ENCODE measurements at places on chromosomes 3 and 15. TPM values are rescaled to one million over a fixed set of nuclear protein-coding genes. Genes with fewer than 3 reads are reported as not detected.

Gene OXTR
- 4.9 TPM for polyA plus RNA-seq

Gene PARP14
- 23.2 TPM for polyA plus RNA-seq

Gene ZNF662
- polyA plus RNA-seq = 11.1 TPM

Gene KLHL40
- polyA plus RNA-seq = not detected

Gene FRMD5
- polyA plus RNA-seq = 0.17 TPM

Gene RBM15B
- 16.1 TPM for polyA plus RNA-seq

Gene SLC22A13
- polyA plus RNA-seq = not detected

GRCh38 chr3:131009698-131010097, 16.9 kb downstream of the ASTE1 start:
- H3K27me3 ChIP-seq = no peaks in the 10 kb centered on the region
- H3K4me3 ChIP-seq = no peak overlapping the region
- no peak for DNase-seq
- no peaks in the 10 kb centered on the region for H3K36me3 ChIP-seq

DNA sequence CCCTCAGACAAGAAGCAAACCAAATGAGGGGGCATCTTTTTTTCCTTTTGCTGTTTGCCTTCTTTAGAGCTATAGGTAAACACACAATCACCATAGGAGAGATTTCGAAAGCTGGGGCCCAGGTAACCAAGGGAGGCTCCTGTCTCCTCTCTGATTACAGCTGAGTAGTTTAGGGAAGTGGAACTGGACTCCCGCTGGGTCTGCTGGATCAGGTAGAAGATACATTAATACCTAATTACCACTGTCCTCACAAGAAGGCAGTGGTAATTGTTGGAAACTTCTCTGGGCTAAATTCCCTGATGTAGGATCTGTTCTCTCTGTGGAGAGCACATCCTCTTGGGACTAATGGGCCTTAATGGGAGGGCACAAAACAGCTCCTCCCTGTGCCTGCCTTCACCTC, 32.7 kb downstream of the HDC start:
- H3K36me3 ChIP-seq = no peaks in the 10 kb centered on the region
- DNase-seq = no peak
- H3K27ac ChIP-seq = no peak overlapping the region
- no peaks in the 10 kb centered on the region for H3K27me3 ChIP-seq
- peaks cover 1% of the 10 kb centered on the region for H3K4me1 ChIP-seq

- no peak for DNase-seq
- H3K4me3 ChIP-seq = no peak overlapping the region
- no peaks in the 10 kb centered on the region for H3K4me1 ChIP-seq
- no peaks in the 10 kb centered on the region for H3K27me3 ChIP-seq
Measured at GRCh38 chr15:57339321-57339720, 37.0 kb upstream of the CGNL1 start.

- DNase-seq = no peak
- H3K27me3 ChIP-seq = no peaks in the 10 kb centered on the region
- H3K27ac ChIP-seq = no peak overlapping the region
- H3K4me1 ChIP-seq = peaks cover 3% of the 10 kb centered on the region
- H3K36me3 ChIP-seq = no peaks in the 10 kb centered on the region
- no peak overlapping the region for H3K4me3 ChIP-seq
Measured at GRCh38 chr3:43178891-43179366, 73.0 kb upstream of the POMGNT2 start.

- no peak for DNase-seq
- H3K27ac ChIP-seq = no peak overlapping the region
- H3K4me3 ChIP-seq = no peak overlapping the region
- H3K36me3 ChIP-seq = no peaks in the 10 kb centered on the region
- no peaks in the 10 kb centered on the region for H3K27me3 ChIP-seq
Measured at GRCh38 chr3:37985637-37986320, 4.8 kb upstream of the VILL start.

DNA sequence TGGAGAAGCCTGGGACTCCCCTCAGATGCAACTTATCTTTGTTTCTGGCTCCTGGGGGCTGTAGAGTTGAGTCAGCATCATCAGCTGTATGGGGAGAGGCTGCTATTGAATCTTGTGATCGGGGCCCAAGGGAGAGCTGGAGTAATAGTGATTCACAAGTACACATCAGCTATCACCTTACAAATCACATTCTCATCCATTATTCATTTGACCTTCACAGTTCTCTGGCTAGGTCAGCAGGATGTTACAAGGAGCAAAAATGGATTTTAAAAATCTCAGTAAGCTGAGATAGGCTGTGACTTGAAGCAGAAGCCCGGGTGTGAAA, 175.0 kb downstream of the OPA1 start:
- no peaks in the 10 kb centered on the region for H3K4me1 ChIP-seq
- H3K27me3 ChIP-seq = no peaks in the 10 kb centered on the region
- DNase-seq = no peak
- no peaks in the 10 kb centered on the region for H3K36me3 ChIP-seq
- H3K27ac ChIP-seq = no peak overlapping the region
- H3K4me3 ChIP-seq = no peak overlapping the region

- H3K27me3 ChIP-seq = no peaks in the 10 kb centered on the region
- no peak overlapping the region for H3K4me3 ChIP-seq
- peaks cover 2% of the 10 kb centered on the region for H3K4me1 ChIP-seq
- DNase-seq = no peak
- H3K36me3 ChIP-seq = no peaks in the 10 kb centered on the region
Measured at GRCh38 chr3:13500133-13500885, 20.2 kb downstream of the HDAC11 start.

DNA sequence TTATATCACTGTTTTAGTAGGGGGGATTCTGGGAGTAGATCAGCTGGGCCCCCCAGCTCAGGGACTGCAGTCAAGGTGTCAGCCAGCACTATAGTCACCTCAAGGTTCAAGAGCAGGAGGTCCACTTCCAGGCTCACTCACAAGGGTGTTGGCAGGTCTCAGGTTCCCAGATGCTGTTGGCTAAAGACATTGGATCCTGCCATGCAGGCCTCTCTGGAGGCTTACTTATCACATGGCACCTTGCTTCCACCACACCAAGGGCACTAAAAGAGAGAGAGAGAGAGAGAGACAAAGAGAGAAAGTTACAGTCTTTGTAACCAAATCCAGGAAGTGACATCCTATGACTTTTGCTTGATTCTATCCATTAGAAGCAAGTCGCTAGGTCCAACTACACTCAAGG, 7.5 kb upstream of the PPP1R14D start:
- H3K27me3 ChIP-seq = no peaks in the 10 kb centered on the region
- no peaks in the 10 kb centered on the region for H3K4me1 ChIP-seq
- DNase-seq = no peak
- no peaks in the 10 kb centered on the region for H3K36me3 ChIP-seq
- no peak overlapping the region for H3K4me3 ChIP-seq
- H3K27ac ChIP-seq = no peak overlapping the region

- no peak overlapping the region for H3K27ac ChIP-seq
- H3K36me3 ChIP-seq = no peaks in the 10 kb centered on the region
- H3K4me1 ChIP-seq = peaks cover 2% of the 10 kb centered on the region
- no peaks in the 10 kb centered on the region for H3K27me3 ChIP-seq
Measured at GRCh38 chr15:76865548-76865991, 39.6 kb downstream of the SCAPER start.

DNA sequence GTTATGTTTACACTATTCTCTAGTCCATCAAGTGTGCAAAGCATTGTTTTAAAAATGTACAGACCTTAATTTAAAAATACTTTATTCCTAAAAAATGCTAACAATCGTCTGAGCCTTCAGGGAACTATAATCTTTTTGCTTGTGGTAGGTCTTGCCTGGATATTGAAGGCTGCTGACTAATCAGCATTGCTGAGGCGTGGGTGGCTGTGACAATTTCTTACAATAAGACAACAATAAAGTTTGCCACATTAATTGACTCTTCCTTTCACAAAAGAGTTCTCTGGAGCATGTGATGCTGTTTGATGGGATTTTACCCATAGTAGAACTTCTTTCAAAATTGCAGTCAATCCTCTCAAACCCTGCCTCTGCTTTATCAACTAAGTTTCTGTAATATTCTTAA, 384.0 kb upstream of the TGFBR2 start:
- DNase-seq = no peak
- H3K4me1 ChIP-seq = no peaks in the 10 kb centered on the region
- no peaks in the 10 kb centered on the region for H3K27me3 ChIP-seq
- no peak overlapping the region for H3K27ac ChIP-seq
- H3K36me3 ChIP-seq = no peaks in the 10 kb centered on the region

- H3K36me3 ChIP-seq = no peaks in the 10 kb centered on the region
- no peaks in the 10 kb centered on the region for H3K27me3 ChIP-seq
- DNase-seq = no peak
- H3K4me3 ChIP-seq = no peak overlapping the region
Measured at GRCh38 chr15:40084650-40085049, 24.0 kb downstream of the BMF start.

DNA sequence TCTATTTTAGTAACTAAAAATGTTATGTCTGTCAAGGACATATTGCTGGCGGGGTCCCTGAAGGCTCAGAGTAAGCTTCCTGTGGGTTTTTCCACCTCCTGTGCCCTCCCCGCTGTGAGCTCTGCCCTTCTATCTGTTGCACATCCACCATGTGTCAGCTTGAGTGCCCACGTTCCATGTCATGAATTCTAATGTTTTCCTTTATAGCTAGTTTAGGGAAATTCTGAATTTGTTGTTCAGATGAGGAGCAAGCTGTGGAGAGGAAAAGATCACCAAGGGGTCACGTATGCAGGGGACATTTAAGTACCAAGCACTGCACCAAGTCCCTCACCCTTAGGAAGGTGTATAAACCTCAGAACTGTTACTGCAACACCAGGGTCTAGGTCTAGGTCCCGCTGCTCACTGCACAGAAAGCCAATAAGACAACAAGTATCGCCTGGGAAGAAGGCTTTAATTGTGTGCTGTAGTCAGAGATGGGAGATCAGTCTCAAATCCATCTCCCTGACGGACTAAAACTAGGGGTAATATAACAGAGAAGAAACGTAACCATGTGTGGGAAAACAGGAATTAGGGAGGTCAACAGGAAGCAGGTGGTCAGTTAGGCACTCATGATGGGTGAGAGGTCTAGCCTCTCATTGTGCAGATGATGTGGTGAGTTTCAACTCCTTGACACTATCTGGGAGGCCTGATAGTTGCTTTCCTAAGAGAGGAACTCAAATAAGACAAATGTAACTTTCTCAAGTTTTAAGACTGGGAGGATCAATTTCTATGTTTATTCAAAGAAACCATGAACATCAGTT, 9.7 kb downstream of the GP9 start:
- peaks cover 3% of the 10 kb centered on the region for H3K4me1 ChIP-seq
- no peak overlapping the region for H3K27ac ChIP-seq
- H3K4me3 ChIP-seq = no peak overlapping the region
- DNase-seq = no peak
- no peaks in the 10 kb centered on the region for H3K27me3 ChIP-seq

DNA sequence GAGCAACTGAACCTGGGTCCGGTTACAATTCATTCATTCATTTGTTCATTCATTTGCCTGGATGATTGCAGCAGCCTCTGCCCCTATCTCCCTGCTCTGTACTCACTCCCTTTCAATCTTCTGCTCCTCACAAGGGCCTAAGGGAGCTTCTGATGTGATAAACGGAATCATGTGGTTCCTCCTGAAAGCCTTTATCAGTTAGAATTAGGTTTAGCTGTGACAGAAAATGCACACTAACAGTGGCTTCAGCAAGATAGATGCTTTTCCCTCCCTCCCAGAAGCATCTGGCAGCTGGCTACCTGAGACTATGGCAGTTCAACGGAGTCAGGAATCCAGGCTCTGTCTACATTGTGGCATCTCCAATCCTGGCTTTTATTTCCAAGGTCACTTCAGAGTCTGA, 196.0 kb downstream of the ADAMTS9 start:
- no peaks in the 10 kb centered on the region for H3K27me3 ChIP-seq
- H3K4me3 ChIP-seq = no peak overlapping the region
- no peak overlapping the region for H3K27ac ChIP-seq
- peaks cover 24% of the 10 kb centered on the region for H3K4me1 ChIP-seq

DNA sequence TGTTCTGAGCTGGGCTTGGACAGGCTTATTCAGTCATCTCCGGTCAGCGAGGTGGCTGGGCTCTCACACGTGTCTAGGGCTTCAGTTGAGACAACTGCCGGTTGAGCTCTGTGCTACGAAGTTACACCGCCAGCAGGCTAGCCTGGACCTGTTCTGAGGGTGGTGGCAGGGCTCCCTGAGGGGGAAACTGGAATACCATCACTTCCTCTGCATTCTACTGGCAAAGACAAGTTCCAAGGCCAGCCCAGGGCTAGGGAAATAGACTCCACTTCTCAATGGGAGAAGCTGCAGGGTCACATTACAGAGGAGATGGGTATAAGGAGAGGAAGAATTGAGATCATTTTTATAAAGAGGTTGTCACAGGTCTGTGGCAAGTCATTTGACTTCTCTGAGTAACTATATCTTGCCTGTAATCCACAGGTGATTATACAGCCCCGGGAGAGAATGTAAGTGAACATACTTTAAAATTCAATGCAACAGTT, 106.8 kb upstream of the IL12A start:
- peaks cover 3% of the 10 kb centered on the region for H3K4me1 ChIP-seq
- H3K27ac ChIP-seq = no peak overlapping the region
- no peak for DNase-seq
- H3K27me3 ChIP-seq = no peaks in the 10 kb centered on the region

- no peak overlapping the region for H3K4me3 ChIP-seq
- H3K36me3 ChIP-seq = no peaks in the 10 kb centered on the region
- H3K27me3 ChIP-seq = no peaks in the 10 kb centered on the region
Measured at GRCh38 chr15:48084759-48085590, 35.8 kb upstream of the SLC24A5 start.

- H3K4me3 ChIP-seq = no peak overlapping the region
- no peaks in the 10 kb centered on the region for H3K27me3 ChIP-seq
- no peak for DNase-seq
- H3K36me3 ChIP-seq = no peaks in the 10 kb centered on the region
- H3K4me1 ChIP-seq = no peaks in the 10 kb centered on the region
- no peak overlapping the region for H3K27ac ChIP-seq
Measured at GRCh38 chr15:95853350-95853749, 477.1 kb upstream of the NR2F2 start.

GRCh38 chr15:56349554-56349953, 15.7 kb upstream of the TEX9 start:
- no peaks in the 10 kb centered on the region for H3K27me3 ChIP-seq
- no peak overlapping the region for H3K4me3 ChIP-seq
- H3K4me1 ChIP-seq = no peaks in the 10 kb centered on the region

All from ovary (tissue), 10 donors.